Breast epithelium (tissue), 4 donors: ENCODE measurements at places on chromosomes 16 and 17. TPM values are rescaled to one million over a fixed set of nuclear protein-coding genes. Genes with fewer than 3 reads are reported as not detected.

The PCGF2 gene
- 6.4 TPM for total RNA-seq

DNA sequence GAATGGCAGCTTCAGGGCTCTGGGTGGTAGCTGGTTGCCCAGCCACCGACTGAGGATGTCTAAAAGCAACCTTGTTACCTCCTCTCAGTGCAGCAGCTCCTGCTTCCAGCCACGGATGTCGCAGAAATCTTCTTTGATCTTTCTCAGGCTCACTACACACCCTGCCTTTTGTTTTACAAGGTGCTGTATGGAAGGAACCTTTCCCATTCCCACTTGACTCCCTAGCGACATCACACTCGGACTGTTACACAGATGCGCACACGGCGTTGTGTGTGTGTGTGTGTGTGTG, 135.8 kb upstream of the CPHXL start:
- no peak for DNase-seq

- no peak for DNase-seq
These were observed 19.1 kb downstream of the GSPT1 start for GRCh38 chr16:11896486-11897176.

GRCh38 chr17:7248796-7249195, 2.7 kb downstream of the CTDNEP1 start:
- no peak for DNase-seq

DNA sequence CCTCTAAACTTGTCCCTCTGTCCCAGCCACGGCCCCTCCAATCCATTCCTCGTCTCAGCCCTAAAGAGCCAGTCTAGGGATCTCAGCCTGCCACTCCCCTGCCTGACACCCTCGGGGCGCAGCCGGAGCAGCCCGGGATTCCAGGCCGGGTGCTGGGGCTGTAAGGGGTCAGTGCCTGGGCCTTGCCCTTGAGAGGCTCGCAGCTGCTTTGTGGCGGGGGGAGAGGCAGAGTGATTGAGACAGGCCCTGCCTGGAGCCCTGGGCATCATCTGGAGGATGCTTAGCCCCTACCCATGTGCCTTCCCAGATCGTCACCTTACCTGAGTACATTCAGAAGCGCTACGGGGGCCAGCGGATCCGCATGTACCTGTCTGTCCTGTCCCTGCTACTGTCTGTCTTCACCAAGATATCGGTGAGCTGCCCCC, 8.3 kb downstream of the SLC5A10 start:
- DNase-seq, result no peak

GRCh38 chr17:48618256-48618896, 3.3 kb upstream of the HOXB8 start:
- DNase-seq, result peak; percentile 94

DNA sequence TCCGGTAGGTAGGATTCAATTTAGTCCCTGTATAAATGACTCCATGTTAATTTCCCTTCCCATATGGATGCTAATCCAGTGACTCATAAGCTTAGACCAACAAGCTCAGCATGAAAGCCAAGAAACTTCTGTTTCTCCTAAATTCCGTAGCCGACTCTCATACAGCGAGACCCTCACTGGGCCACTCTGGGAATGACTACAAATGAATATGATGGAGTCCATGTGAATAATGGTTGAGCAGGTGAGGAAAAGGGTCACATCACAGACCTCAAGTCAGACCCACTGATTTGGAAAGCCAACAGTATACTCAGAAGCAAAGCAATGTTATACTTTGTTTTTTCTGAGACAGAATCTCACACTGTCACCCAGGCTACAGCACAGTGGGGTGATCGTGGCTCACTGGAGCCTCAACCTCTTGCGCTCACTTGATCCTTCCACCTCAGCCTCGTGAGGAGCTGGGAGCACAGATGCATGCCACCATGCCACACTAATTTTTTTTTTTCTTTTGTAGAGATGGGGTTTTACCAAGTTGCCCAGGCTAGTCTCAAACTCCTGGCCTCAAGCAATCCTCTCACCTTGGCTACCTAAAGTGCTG, 14.6 kb downstream of the RSL1D1 start:
- DNase-seq, result no peak

The NETO2 gene
- 1.4 TPM for total RNA-seq

DNA sequence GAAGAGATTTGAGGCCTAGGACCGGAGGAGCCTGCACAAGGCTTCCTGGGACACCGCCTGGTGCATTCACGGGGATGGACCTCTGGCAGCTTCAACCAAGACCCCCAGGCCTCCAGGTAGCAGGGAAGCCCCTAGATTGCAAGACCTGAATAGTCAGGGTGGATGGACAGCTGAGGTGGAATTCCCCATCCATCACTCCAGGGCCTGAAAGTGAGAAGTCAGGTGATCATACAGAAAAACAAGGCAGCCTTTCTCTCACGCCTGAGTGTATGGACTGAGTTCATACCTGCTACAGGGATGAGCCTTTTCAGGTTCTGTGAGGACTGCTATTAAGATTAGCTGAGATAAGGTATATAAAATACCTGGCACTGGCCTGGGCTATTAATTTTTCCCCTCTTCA, 74.2 kb downstream of the PLXDC1 start:
- no peak for DNase-seq

The IL34 gene
- 37.9 TPM for total RNA-seq

The SLC52A1 gene
- total RNA-seq, result 0.98 TPM

DNA sequence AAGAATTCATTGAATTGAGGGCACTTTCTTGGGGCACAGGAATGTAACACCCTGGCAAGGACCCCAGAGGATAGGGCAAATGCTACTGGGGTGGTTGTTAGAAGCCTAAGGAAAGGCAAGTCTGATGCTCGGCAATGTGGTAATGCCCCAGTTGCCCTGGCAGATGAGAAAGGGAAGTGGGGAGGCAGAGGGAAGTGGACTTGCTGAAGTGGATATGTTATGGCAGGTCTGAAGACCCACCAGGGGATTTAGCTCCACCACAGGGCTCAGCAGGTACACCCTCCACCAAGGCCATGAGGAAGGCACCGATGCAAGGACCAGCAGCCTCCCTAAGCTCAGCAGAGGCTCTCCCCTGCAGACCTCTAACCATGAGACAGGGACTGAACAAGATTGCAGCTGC, 184.8 kb downstream of the IRX5 start:
- no peak for DNase-seq

The KRTAP2-2 gene
- total RNA-seq, result not detected

The RASD1 gene
- 140 TPM for total RNA-seq

DNA sequence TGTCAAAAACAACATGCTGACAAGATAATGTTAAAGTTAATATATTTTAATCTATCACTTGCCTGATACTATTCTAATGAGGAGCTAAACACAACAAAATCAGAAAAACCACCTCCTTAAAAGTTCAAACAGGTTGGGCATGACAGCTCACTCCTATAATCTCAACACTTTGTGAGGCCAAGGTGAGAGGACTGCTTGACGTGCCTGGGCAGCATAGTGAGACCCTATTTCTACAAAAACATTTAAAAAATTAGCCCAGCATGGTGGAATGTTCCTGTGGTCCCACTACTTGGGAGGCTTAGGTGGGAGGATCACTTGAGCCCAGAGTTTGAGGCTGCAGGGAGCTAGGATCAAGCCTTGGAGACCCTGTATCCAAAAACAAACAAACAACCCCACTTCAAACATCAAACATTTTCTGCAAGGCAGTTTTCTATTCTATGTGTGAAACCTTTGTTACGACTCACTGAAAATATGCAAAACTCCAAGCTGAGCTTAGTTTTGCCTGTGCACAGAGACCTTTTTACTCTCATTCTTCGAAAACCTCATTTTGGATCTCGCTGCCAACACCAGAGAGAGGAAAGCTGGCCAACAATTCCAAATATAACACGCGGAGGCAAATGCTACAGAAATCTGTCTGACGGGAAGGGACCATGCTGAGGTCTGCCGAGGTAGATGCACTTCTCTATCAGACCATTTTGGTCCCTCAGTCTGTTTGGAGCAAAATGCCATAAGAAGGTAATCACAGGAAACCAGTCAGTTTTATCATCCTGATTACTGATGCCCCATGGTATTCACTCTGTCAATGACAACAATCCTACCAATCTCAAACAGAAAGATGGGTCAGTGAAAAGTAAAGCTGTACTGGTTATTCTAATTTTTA, 6.2 kb downstream of the PHF12 start:
- DNase-seq, result no peak

The ANKRD40CL gene
- total RNA-seq, result not detected

DNA sequence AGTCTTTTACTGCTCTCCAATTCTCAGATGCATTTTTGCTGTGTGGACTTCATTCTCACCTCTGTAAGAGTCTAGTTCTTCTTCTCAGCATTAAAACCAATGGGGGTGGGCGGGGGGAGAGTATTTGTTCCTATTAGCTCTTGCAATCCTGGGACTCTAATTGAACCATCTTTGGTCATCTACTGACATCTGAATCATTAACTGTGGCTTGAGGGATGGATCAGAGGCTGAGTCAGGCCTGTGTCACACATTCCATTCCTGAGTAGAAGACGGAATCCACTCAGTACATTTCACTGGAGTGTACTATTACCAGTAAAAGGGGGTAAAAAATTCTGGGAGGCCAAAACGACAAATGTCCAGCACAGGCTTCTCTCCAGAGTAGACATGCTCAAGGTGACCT, 12.8 kb upstream of the ZNF23 start:
- no peak for DNase-seq

GRCh38 chr16:23302045-23302956, at the start of gene SCNN1B:
Gene SCNN1B (plus strand): TSS chr16:23302302. CDS start chr16:23348600, 46,298 bp downstream.
- no peak for DNase-seq

DNA sequence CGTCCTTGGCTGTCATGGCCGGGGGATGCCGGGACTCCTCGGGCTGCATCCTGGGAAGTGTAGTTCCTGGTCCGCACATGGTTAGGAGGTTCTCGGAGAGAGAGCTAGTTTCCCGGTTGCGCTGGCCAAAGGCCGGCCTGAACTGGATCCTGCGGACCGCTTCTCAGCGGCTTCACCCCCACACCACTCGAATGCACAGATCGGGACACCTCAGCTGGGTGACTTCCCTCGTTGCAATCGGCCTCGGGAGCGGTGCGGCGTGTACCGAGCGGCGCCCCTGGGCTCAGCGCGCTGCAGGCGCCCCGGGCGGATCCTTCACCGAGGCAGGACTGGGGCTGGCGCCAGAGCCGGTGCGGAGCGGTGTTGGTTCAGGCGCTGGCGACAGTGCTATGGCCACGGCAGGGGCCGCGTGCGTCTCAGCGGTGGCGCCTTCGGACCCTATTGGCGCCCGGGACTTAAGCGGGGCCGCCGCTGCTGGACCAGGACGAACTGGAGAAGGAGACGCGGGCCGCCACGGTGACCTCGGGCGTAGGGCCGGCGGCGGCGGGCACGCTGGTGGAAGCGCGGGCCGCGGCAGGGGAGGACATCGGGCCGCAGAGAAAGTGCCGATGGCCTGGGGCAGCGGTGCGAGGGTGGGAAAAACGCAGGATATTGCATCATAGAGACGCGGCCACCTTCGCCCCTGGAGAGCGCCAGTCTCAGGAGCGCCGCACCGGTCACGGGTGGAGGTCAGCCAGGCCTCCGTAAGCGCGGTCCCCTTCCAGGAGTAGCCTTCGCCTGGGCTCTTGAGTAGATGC, 11.4 kb downstream of the ZNF629 start:
- DNase-seq, result peak; percentile 74

The GPRC5B gene
- 26.6 TPM for total RNA-seq

GRCh38 chr17:12627781-12628451, 37.8 kb upstream of the MYOCD start:
- no peak for DNase-seq

DNA sequence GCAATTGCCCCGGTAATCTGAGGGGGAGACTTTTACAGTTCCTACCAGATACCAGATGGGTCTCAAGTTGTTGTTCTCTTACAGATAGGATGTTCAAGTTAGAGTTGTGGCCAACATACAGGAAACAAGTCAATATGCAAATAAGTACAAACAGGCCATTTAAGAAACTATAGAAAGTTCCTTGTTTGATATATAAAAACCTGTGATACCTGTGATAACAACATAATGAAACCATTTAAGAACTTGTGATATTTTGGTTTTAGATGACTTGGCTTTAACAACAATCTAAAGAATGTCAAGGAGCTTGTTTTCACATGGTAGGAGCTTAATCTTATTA, 16.8 kb downstream of the CDR2 start:
- no peak for DNase-seq

- no peak for DNase-seq
These were observed 39.7 kb downstream of the NUP93 start for GRCh38 chr16:56769677-56770076.

- no peak for DNase-seq
These were observed 51.5 kb downstream of the LDHD start for GRCh38 chr16:75065149-75065505.

DNA sequence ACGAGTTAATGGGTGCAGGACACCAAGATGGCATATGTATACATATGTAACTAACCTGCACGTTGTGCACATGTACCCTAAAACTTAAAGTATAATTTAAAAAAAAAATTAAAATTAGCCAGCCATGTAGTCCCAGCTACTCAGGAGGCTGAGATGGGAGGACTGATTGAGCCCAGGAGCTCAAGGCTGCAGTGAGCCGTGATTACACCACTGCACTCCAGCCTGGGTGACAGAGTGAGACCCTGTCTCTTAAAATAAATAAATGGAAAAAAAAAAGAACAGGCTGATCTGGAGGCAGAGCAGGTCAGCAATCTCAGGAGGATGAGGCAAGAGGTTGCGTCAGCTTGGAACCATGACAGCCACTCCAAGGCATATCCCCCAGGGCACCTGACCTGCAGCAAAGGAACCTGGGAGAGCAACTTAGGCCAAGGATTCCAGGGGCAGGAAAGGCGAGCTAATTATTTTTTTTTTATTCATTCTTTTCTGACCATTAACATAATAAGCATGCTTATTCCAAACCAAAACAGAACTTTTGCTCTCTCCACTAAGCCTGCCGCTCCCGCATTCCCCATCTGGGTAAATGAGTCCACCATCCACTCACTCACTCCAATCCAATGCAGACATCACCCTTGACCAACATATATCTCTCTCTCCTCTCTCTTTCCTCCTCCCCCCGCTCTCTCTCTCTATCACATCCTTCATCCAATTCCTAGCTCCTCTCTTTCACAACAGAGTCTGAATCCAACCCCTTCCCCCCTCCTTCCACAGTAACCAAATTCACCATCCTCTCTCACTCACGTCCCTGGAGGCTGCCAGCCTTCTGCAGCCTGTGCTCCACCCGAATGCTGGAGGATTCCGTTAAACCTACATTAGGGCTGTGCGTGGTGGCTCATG, 47.7 kb downstream of the TK2 start:
- DNase-seq, result no peak

GRCh38 chr17:76438906-76439305, 14.0 kb downstream of the UBE2O start:
- DNase-seq, result no peak

GRCh38 chr17:74816905-74817620, 40.9 kb upstream of the NAT9 start:
- no peak for DNase-seq

The STAC2 gene
- total RNA-seq, result not detected

- DNase-seq, result peak; percentile 62
These were observed 91.1 kb downstream of the RPA1 start for GRCh38 chr17:1920948-1921351.

The FOXN1 gene
- 0.29 TPM for total RNA-seq

GRCh38 chr17:48322060-48322459, 108.0 kb downstream of the SKAP1 start:
- no peak for DNase-seq
